ENCODE measurements at places on chromosomes 5 and 9.

GRCh38 chr9:70801181-70801829 lies 320.1 kb downstream of the TRPM3 start:
- no peak for DNase-seq

- DNase-seq = no peak
These were observed 68.6 kb upstream of the IL17B start for GRCh38 chr5:149447373-149448367.

DNA sequence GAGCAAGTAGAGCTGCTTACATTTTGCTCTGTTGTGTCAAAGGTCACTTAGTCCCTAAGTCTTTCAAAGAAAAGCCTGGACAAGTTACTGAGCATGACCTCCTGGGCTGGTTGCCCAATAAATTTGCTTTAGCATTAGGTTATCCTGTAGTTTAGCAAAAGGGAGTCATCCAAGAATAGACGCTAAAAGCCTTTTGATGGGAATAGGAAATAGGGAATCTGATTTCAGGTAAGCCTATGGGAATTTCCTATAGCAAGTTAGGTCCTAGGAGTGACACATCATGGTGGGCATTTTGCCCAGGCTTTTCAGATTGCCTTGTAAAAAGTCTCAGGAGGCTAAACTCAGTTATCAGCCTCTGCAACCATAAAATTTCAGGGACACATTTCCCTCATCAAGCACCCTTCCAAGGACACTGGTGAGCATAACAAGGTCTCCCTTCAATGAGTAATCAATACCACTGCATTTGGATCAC lies 67.6 kb upstream of the RANBP3L start:
- DNase-seq = peak; percentile 64

DNA sequence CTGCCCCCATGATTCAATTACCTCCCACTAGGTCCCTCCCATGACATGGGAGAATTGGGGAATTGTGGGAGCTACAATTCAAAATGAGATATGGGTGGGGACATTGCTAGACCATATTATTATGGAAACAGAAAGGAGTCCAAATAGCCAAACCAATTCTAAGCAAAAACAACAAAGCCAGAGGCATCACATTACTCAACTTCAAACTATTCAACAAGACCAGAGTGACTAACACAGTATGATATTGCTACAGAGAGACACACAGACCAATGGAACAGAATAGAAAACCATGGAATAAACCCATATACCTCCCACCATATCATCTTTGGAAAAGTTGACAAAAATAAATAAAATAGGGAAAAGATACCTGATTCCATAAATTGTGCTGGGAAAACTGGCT lies 710.5 kb upstream of the CDH9 start:
- no peak for DNase-seq

DNA sequence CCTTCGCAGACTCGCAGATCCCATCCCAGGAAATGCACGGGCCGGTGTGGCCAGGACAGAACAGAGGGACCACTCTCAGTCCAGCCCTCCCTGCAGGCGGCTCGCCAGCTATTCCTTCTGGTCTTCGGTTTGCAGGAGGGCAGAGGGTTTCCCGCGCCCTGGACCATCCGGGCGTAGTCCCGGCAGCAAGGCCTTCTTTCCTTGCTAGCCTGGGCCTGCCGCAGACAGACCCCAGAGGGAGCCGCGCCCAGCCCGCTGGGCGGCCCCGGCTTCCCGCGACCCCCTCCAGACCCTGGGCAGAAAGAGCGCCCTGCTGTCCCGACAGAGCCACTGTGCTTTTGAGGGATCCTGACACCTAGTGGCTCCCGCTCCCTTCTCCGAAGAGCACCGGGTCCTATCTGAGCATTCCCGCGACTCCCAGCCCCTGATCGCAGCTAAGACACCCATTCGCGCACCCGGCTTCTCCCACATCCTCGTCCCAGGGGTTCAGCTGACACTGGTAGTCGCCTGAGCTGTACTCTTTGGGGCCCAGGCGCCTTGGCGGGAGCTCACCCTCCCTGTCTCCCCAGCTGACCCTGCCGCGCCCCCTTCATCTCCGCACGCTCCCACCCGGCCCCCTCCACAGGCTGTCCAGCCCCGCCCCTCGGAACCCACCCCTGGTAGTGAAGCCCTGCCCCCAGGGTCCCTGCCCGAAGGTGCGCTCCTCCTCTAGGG lies 1.1 kb downstream of the CFAP90 start:
- DNase-seq = no peak

- DNase-seq = no peak
These were observed 57.3 kb downstream of the UBE2QL1 start for GRCh38 chr5:6505783-6506557.

DNA sequence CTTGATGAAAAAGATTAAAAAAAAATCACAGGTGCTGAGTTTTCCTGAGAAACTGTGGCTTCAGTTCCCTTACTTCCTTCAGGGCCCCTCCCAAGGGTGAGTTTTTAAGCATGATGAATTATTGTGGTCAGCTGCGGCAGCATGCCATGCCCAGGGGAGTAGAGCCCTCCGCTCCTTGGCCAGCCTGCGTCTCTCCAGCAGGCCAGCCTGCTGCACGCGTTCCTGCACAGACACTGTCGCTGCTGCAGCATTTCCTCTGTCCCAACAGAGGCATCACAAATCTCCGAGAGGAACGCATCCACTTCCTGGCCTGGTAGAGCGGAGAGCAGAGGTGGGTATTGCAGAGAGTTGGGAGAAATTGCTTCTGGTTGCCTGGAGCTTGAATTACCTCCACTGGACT lies 26.1 kb upstream of the GLRA1 start:
- DNase-seq = no peak

- DNase-seq = no peak
These were observed 9.3 kb upstream of the NEUROG1 start for GRCh38 chr5:135545099-135545498.

DNA sequence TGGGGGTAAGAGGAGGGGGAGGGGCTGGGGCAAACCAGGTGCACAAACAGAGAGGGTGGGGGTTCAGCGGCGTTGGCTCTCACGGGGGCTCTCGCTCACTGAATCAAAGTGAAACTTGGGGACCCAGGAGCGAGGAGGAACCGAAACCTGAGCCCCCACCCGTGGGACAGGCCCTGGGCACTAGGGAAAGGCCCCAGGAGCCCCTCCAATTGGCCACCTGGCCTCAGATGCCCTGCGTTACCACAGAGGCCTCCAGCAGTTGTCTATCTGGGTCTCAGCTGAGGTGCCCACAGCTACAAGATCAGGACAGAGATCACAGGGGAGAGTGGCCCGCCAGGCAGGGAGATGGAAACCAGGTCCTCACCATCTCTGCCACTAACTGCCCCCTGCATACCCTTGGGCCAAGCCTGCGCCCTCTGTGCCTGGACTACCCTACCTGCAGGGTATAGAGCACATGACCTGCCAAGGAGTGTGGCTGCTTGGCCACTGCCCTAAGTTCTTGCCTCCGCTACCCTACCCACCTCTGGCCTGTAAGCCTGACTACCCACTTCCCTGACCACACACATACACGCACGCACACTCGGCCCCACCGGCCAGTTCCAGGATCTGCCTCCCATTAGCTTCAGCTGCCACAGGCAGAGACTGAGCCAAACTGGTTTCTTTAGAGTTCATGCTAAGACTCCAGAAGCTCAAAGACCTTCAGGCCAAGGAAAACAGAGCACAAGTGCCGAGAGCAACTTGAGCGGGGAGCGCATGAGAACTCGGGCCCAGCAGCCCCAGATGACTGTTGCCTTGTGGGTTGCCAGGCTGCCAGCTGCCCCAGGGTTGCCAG lies 39.9 kb downstream of the PAX5 start:
- no peak for DNase-seq

DNA sequence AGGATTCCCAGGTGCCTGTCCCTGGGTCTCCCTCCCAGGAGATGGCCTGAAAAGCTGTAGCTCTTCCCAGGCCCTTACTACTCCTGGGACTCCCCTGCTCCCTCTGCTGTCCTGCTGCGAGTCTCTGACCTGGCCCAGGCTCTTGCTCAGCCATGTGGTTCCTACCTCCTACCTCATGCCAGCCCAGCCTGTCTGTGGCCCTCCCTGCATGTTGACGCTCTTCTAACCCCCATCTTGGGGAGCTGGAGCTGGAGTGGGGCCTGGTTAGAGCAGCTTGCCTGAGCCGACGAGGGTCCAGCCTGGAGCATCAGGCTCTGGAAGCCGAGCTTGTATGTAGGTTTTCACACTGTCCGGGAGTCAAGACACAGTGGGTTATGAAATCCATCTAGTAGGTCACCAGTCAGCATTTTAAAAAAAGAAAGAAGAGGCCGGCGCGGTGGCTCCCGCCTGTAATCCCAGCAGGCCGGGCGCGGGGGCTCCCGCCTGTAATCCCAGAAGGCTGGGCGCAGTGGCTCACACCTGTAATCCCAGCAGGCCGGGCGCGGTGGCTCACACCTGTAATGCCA lies 244.4 kb downstream of the FANCC start:
- peak; percentile 22 for DNase-seq

- DNase-seq = no peak
These were observed 309.1 kb upstream of the GRIN3A start for GRCh38 chr9:102047549-102047948.

- DNase-seq = no peak
These were observed 345.3 kb upstream of the CD180 start for GRCh38 chr5:67541875-67542274.

- DNase-seq = peak; percentile 82
These were observed at the start of gene RASGEF1C for GRCh38 chr5:180209137-180209581. Gene RASGEF1C, minus strand, starts transcription at chr5:180209211. Its CDS starts 71,159 bp downstream, at chr5:180138052.

- no peak for DNase-seq
These were observed 48.7 kb upstream of the CEMIP2 start for GRCh38 chr9:71816916-71817451.

- no peak for DNase-seq
These were observed 76.1 kb downstream of the OR2K2 start for GRCh38 chr9:111253742-111254437.

DNA sequence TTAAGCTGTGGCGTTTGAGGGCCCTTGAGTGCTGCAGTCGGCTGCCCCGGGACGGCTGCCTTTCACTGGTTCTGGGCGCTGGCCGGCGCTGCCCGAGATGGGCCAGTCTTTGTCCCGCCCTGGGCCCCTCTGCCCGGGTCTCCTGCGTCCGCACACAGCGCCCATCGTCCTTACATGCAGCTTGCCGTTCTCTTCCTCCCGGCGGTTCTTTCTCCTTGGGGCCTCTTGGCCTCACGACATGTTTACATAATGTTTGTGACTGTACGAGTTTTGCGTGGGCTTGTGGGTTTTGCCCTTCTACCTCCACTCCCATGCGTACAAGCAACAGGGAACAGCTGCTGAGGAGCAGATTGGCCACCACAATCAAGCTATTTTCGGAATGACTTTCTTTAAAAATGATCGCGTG lies 618 bp downstream of the TNPO1 start:
- peak; percentile 64 for DNase-seq

GRCh38 chr9:131670247-131671132 lies 69.4 kb downstream of the RAPGEF1 start:
- no peak for DNase-seq

DNA sequence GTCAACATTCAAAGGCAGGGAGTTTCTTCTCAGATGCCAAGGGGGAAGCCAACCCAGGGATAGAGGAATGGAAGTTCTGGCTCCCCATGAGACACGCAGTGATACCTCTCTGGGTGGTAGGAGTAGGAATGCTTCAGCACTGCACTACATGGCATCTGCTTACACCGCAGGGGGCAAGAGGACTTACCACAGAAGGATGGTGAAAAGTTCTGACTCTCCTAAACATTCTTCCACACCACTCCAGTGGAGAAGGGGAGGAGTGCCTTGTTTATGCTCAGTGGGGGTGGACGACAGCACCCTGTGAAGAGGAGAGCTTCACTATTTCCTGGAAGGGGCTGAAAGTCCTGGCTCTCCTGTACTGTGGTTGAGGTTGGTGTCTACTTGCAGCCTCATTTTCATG lies 1011.3 kb upstream of the WWC1 start:
- DNase-seq = no peak

GRCh38 chr5:83957188-83957587 lies 236.5 kb upstream of the HAPLN1 start:
- DNase-seq = no peak

GRCh38 chr5:21424907-21425306 lies 1428.2 kb downstream of the CDH12 start:
- DNase-seq = no peak
